Activated naive CD4-positive, alpha-beta T cell treated with anti-CD3 and anti-CD28 coated beads for 36 hours (primary cell): ENCODE measurements at places on chromosomes 6 and 20.

DNA sequence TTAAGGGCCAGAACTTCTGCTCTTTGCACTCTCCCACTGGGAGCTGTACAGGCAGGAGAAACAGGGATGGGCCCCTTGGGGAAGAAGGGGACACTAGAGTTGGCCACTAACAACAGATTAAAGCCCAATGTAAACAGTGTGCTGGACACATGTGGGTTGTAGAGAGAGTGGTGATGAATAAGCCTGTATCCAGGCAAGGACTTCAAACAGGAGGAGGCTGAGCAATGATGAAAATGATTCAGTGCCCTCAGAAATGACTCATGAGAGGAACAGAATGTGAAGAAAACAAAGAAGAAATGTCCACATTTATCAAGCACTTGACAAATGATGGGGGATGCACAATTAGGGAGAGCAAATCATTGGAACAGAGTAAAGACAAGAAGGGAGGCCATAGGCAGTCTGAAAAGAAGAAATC lies 242.3 kb downstream of the TBX18 start:
- no peak overlapping the region for H3K4me3 ChIP-seq
- no peak overlapping the region for H3K27ac ChIP-seq
- no peaks in the 10 kb centered on the region for H3K36me3 ChIP-seq
- H3K4me1 ChIP-seq: no peaks in the 10 kb centered on the region
- no peaks in the 10 kb centered on the region for H3K27me3 ChIP-seq

DNA sequence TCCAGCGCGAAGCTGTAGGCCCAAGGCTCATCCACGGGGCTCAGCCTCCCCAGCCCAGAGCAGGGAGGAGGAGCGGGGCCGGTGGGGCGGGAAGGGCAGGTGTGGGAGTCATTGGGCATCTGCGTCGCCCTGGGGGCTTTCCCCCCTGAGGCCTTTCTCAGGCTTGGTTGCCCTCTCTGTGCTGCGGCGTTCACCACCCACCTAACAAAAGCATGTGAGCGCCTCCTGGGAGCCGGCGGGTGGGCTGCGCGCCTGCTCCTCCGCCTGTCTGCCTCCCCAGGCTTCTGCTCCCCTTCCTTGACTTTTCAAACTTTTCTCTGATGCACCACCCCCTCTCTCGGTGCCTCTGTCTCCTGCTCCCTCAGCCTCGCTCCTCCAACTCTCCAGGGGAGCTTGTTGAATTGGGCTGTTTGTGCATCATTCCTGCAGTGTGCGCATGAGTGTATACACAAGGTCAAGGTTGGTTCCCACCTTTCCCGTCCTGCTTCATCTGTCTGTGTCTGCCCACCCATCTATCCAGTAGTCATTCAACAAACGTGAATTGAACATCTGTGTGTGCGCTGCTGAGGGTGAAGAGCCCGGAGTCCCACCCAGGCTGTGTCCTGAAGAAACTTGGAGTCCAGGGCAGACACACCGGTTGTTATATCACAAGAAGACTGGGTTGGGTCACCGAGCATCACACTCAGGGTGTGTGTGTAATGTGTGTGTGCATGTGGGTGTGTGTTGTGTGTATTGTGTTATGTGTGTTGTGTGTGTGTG lies 82.4 kb upstream of the NNAT start:
- no peaks in the 10 kb centered on the region for H3K36me3 ChIP-seq
- no peak for DNase-seq
- H3K4me3 ChIP-seq: no peak overlapping the region
- no peak overlapping the region for H3K27ac ChIP-seq
- H3K27me3 ChIP-seq: no peaks in the 10 kb centered on the region

- H3K27me3 ChIP-seq: peaks cover 47% of the 10 kb centered on the region
- H3K27ac ChIP-seq: no peak overlapping the region
- no peaks in the 10 kb centered on the region for H3K36me3 ChIP-seq
- H3K4me1 ChIP-seq: no peaks in the 10 kb centered on the region
- no peak for DNase-seq
These were observed 14.4 kb upstream of the TMEM242 start for GRCh38 chr6:157337751-157338150.

DNA sequence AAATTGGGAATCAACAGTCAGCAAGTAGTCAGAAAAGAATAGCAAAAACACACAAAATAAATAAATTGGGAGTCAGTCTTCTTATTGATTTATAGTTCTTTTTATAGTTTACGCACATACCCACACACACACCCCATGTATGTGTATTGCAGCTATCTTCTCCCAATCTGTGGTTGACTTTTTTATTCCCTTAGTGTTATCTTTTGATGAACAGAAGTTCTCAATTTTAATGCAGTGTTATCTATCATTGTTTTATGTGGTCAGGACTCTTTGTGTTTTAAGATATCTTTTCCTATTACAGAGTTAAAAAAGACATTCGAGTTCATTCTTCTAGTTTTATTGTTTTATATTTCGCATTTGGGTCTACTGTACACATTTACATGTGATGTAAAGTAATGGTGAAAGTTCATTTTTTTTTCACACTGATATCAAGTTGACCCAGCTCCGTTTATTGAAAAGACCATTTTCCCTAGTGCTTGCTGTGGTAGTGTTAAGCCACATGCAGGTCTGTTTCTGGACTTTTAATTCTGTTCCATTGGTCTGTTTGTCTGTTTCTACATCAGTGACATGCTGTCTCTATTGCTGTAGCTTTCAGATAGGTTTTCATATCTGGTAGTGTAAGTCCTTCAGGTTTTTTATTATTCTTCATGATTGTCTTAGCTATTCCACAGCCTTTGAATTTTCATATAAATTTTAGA lies 78.4 kb downstream of the ZFAND3 start:
- H3K4me1 ChIP-seq: peaks cover 40% of the 10 kb centered on the region
- H3K4me3 ChIP-seq: no peak overlapping the region
- no peaks in the 10 kb centered on the region for H3K27me3 ChIP-seq
- DNase-seq: no peak
- H3K36me3 ChIP-seq: peaks cover 20% of the 10 kb centered on the region
- no peak overlapping the region for H3K27ac ChIP-seq

GRCh38 chr6:154112181-154112809 lies 73.3 kb downstream of the OPRM1 start:
- H3K36me3 ChIP-seq: no peaks in the 10 kb centered on the region
- H3K27ac ChIP-seq: no peak overlapping the region
- H3K4me3 ChIP-seq: no peak overlapping the region
- no peaks in the 10 kb centered on the region for H3K4me1 ChIP-seq
- H3K27me3 ChIP-seq: no peaks in the 10 kb centered on the region

DNA sequence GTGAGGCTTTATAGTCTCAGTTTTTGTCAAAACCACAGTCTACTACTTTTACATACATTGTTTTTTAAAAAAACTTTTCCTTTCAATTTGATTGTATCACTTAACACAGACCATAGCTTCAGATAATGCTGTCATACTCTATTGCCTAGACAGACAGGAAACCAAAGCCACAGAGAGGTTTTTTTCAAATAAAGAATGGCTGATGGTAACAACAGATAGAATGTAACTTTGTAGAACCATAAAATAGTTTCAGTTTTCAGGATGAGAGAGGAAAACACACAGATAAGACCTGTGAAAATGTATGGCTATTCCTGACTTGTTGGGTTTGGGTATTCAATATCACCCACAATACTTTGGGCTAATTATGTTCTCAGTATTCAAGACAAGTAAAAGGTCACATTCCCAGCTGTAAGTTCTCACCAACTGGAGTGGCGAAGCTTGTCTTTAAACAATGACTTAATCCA lies 94.0 kb downstream of the ADGRG6 start:
- no peaks in the 10 kb centered on the region for H3K27me3 ChIP-seq
- H3K27ac ChIP-seq: no peak overlapping the region
- H3K36me3 ChIP-seq: no peaks in the 10 kb centered on the region
- no peak overlapping the region for H3K4me3 ChIP-seq
- H3K4me1 ChIP-seq: peaks cover 33% of the 10 kb centered on the region
- no peak for DNase-seq

DNA sequence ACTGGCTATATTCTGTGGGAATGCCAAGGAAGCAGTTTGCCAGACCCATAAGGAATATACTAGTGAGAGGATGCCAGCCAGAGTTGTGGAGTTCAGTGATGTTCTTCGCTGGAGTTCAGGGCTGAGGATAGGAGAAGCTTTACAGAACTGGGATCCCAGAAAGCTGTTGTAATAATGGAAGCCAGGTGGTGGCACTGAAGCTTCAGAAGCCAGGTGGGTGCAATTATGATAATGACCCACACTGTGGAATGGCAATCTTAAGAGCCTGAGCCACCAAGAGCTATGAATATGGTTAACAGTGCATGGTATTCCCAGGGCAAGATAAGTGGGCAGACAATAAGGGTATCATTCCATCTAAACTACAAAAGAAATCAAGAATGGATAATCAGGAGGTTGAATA lies 25.1 kb upstream of the ENPP1 start:
- H3K27ac ChIP-seq: no peak overlapping the region
- H3K27me3 ChIP-seq: peaks cover 7% of the 10 kb centered on the region
- no peak for DNase-seq
- no peaks in the 10 kb centered on the region for H3K36me3 ChIP-seq
- no peaks in the 10 kb centered on the region for H3K4me1 ChIP-seq

DNA sequence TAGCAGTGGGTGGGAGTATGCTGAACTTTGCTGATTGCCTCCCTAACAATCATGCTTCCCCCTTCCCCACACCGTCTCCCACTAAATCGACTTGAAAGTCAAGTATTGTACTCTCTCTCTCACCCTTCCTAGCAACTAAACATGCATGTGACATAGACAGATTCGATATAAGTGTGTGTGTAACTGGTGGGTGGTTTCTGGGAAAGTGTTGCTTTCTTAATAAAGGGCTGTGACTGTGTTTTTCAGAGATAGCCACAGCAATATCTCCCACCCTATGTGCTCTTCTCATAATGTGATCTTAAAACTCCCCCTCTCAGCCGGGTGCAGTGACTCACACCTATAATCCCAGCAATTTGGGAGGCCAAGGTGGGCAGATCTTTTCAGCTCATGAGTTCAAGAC lies 49.3 kb upstream of the E2F3 start:
- H3K4me3 ChIP-seq: no peak overlapping the region
- DNase-seq: no peak
- peaks cover 2% of the 10 kb centered on the region for H3K36me3 ChIP-seq
- H3K4me1 ChIP-seq: no peaks in the 10 kb centered on the region

- peak overlapping the region; percentile 78 for H3K4me3 ChIP-seq
- peaks cover 18% of the 10 kb centered on the region for H3K4me1 ChIP-seq
- H3K36me3 ChIP-seq: no peaks in the 10 kb centered on the region
- H3K27ac ChIP-seq: peak overlapping the region; percentile 84
These were observed 32.9 kb upstream of the ID1 start for GRCh38 chr20:31572042-31572700.

DNA sequence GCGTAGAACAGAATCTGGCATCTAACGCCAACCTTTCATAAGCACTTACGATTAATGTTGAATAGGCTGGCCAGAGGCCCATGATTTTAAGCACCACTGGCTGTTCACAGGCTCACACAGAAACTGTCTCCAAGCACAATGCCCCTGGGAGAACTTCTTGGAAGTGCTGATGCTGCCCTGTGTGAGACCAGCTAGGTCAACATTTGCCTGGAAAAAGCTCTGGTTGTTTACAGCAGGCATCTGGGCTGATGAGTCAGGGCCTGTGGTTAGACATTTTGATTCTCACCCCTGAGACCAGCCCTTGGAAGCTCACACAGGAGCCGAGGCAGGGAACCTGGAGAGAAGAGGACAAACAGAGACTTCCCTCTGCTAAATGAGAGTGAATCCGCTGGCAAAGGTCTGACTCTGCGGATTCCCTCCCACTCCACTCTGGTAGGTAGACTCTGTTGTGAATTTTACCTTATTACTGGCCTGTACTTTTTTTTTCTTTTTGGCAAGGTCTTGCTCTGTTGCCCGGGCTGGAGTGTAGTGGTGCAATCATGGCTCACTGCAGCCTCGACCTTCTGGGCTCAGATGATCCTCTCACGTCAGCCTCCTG lies 6.8 kb upstream of the SULF2 start:
- H3K4me1 ChIP-seq: no peaks in the 10 kb centered on the region

DNA sequence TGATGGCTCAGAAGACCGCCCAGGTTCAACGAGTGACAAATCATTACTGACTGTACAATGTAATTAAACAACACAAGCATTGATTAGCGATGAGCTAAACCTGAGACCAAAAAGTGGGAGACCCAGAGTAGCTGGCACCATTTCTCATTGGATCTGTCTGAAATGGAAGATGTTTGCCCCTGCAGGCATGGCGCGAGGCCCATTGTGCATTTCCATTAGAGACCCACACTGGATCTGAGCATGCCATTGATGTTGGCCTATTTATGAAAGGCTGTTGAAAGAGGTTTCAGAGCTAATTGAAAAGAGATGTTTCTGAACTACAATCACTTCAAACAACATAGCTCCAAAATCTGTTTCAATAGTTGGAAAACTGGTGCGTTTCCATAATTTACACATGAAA lies 196.7 kb downstream of the TFAP2B start:
- no peak overlapping the region for H3K4me3 ChIP-seq
- no peak for DNase-seq
- no peak overlapping the region for H3K27ac ChIP-seq
- H3K36me3 ChIP-seq: no peaks in the 10 kb centered on the region
- no peaks in the 10 kb centered on the region for H3K27me3 ChIP-seq

DNA sequence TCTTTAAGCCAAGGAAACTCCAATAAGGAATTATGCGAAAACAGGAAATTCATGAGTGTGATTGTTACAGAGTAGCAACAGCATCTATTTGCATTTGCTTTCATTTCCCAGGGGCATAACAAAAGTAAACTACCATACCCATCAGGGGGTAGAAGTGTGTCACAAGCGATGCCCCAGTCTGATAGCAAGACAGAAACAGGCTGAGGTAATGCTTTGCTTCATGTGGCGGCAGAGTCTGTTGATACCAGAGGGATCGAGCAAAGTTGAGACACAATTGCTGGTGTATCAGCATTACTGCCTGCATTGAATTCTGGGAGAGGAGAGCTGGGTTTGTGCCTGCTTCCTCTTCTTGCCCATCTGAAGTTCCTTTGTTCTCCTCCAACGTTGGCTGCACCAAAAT lies 51.2 kb upstream of the LYRM2 start:
- H3K36me3 ChIP-seq: peaks cover 50% of the 10 kb centered on the region
- no peaks in the 10 kb centered on the region for H3K27me3 ChIP-seq
- no peak overlapping the region for H3K4me3 ChIP-seq
- no peak for DNase-seq
- no peak overlapping the region for H3K27ac ChIP-seq

GRCh38 chr20:31751126-31751525 lies 12.0 kb downstream of the TPX2 start:
- H3K27me3 ChIP-seq: no peaks in the 10 kb centered on the region
- H3K4me1 ChIP-seq: no peaks in the 10 kb centered on the region
- H3K27ac ChIP-seq: no peak overlapping the region
- DNase-seq: no peak
- no peak overlapping the region for H3K4me3 ChIP-seq

DNA sequence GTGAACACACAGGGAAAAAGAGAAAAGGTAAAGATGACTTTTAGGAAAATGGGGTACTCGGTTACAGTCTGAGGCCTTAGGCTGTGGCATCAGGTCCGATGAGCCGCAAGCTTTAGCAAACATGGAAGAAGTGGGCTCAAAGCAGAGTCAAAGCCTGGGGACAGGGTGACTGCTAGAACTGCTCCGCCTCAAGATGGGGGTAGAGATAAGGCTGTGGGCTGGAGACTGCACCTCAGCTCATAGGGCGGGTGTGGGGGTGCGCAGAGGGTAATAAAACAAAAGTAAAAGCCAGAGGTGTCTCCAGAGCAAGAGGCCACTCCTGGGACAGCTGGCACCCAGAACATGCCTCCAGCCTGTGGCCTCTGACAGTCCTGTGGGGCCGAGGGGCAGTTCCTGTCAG lies 21.3 kb upstream of the SYNDIG1 start:
- H3K27me3 ChIP-seq: no peaks in the 10 kb centered on the region
- H3K27ac ChIP-seq: no peak overlapping the region
- no peak overlapping the region for H3K4me3 ChIP-seq
- no peaks in the 10 kb centered on the region for H3K36me3 ChIP-seq
